Stimulated activated CD8-positive, alpha-beta memory T cell treated with anti-CD3 and anti-CD28 coated beads, Interleukin-15, amount 100 ng/mL, for 48 hours (primary cell): ENCODE measurements at places on chromosomes 3 and 15.

DNA sequence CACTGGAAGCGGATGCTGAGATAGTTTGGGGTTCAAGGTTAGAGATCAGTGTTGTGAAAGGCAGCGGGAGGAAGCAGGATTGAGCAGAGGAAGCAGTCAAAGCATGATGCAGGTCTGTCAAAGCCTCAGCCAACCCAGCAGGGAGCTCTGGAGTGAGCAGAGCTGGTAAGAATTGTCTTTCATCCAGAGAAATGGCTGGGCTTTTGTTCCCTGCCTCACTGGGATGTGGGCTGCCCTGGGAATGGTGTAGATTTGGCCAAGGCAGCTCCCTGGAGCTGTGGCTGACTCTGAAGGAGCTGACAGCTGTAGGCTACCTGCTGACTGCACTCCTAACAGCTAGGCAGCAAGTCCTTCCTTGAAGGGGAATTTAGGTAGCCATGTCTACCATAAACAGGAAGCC, 61.9 kb upstream of the STXBP5L start:
- DNase-seq: no peak

DNA sequence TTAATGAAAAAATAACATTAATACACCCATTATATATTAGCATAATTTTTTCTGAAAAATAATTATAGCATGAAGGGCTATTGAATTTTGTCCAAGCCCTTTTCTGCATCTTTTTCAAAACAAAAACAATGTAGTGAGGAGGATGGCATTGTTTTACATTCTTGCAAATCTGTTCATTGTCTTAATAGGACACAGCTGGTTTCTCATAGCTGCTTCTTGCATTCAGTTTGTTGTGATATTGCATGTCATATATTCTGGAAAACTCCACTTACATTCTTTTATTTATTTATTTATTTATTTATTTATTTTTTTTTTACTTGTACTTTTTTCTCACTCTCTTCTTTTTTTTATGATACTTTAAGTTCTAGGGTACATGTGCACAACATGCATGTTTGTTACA, 107.4 kb downstream of the NR1D2 start:
- no peak for DNase-seq

GRCh38 chr15:68739390-68740080, 81.2 kb downstream of the ANP32A start:
- DNase-seq: no peak

GRCh38 chr15:68552773-68553172, 26.0 kb upstream of the CORO2B start:
- no peak for DNase-seq

- no peak for DNase-seq
Observed at GRCh38 chr15:61480863-61481262, 251.8 kb upstream of the RORA start.

- no peak for DNase-seq
Observed at GRCh38 chr3:89113893-89114840, 6.7 kb downstream of the EPHA3 start.

DNA sequence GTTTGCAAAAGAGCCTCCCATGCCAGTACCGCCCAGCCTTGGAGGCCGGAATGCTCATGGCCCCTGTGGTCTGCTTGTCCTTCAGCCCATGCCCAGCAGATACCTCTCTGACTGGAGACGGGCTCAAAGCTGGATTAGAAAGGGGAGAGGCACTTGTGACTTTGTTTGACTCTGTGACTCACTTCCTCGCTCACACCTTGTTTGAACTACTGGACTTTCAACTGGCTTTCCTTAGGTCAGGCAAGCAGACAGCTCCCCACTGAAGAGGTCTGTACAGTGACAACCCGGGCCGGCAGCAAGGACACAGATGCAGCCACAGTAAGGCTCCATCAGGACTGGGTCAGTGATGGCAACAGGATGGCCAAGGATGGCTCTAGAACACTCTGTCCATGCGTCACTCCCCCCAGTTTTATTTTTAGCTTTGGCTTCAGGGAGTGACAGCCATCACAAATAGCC, 98.6 kb upstream of the ABHD17C start:
- no peak for DNase-seq

GRCh38 chr3:133380481-133381225, 19.2 kb upstream of the BFSP2 start:
- no peak for DNase-seq

DNA sequence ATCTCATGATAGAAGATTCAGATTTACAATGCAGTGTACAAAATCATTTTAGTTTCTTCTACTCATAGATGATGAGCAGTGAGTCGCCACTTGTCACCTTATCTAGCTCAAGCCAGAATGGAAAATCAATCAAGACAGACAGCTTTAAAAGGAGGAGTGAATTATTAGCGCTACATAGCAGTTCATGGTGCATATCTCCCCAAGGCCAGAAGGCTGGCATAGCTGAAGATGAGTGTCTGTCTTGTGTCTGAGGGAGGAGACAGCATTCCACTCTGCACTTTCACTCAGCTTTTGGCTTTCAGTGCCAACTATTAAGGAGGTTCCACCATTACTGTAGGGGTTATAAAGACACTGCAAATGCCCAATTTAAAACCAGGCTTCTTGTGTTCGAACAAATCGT, 804.1 kb upstream of the LMCD1 start:
- DNase-seq: no peak

GRCh38 chr15:42728560-42728959, 8.4 kb downstream of the CDAN1 start:
- DNase-seq: no peak

- no peak for DNase-seq
Observed at GRCh38 chr3:161454615-161455014, 42.0 kb upstream of the OTOL1 start.

DNA sequence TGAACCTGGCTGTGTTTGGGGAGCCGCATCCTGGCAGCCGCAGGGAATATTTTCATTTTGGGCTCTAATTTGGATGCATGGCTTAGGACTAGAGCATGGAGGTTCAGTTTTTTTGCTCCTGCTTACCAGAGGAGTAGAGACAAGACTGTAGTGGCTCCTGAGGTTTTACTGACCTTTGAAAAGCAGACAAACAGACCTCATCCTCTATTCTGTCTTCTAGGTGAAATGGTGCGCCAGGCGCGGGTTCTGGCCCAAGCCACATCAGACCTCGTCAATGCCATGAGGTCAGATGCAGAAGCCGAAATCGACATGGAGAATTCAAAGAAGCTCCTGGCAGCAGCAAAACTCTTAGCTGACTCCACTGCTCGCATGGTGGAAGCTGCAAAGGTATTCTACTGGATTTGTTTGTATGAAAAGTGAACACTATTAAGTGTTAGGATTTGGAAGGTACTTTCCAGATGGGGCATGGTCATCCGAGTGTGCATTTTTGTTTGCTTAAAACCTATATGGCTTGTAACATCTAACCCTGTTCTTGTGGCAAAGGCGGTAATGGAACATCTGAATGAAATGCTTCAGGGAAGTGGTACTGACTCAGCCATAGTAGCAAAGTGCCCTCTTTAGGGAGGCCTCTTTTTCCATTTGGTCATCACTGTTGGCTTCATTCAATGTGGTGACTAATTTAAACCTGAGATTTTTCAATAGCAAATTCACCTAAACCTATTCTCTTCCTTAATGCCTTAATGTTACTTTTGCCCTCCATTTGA, 330.7 kb upstream of the TPM1 start:
- no peak for DNase-seq

- DNase-seq: no peak
Observed at GRCh38 chr3:195888311-195888761, 20.0 kb downstream of the TNK2 start.

GRCh38 chr3:77042343-77042742, 2.4 kb downstream of the ROBO2 start:
- DNase-seq: no peak

DNA sequence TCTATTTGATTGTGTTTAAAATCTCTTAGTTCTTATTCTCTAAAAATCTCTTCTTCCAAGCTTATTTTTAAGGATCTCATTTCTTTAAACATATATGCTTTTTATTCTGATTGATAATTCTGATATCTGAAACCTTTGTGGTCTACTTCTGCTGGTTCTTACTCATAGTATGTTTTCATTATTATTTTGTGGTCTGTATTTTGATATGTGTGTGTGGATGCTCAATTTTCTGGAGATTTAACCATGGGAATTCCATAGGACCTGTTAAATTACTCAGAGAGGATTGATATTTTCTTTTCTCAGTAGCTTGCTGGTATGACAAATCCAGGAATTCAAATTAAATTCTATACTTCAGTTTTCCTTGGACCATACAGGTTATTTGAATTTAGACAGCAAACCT, 14.7 kb upstream of the HHLA2 start:
- DNase-seq: no peak

- no peak for DNase-seq
Observed at GRCh38 chr3:100184948-100185570, 70.8 kb upstream of the FILIP1L start.

DNA sequence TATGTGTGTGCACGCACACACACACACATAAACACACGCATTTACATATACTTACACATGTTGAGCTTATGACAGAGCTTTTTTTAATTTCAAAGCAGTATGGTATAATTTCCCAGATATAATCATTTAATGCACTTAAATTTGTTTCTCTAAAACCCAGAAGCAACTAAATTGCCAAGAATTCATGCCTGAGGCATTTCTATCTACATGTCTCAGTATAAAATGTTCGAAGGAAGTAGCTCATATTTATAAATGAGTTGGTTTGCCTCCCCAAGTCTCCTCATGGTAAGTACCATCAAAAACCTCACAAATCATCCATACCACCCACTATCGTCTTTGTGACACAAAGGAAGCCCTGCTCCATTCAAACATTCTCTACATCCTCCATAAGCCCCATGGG, 130.6 kb downstream of the RPL22L1 start:
- no peak for DNase-seq
